ENCODE measurements at places on chromosomes 4 and X.

GRCh38 chr4:108272046-108272445, 103.3 kb upstream of the LEF1 start:
- no peak for DNase-seq

GRCh38 chr4:94571715-94572114, 120.0 kb downstream of the PDLIM5 start:
- DNase-seq = no peak

DNA sequence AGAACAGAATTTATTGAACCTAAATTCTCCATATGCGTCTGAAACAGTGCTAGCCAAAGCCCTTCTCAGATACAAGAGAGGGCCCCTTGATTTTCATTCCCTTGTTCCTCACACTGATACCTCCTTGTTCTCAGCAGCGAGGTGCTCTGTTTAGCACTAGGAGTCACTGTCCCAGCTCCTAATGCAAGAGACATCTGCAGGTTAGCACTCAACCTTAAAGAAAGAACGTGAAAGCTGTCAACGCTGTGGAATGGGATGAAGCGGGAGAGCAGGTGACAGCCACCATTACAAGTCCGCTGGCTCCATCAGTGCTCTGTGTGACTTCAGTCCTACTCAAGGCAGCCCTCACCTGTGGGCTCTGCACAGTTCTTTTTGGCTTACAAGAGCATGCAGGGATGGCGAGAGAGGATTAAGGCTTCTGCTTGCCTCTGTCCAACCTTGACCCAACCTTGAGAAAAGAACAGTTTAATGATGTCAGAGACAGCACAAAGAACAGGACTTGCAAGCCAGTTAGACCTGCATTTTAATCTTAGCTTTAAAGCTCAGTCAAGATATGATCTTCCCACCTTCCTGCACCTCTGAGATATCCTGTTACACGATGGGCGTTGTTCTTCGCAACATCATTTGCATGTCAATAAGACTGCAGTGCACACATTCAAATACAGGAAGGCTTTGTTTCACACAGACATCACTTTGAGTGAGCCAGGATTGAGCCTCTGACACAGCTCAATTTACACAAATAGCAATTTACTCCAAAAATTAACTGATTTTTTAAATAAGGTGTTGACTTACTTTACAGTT, 95.1 kb downstream of the ARSF start:
- DNase-seq = no peak

GRCh38 chr4:159273141-159273438, 170.2 kb downstream of the RAPGEF2 start:
- peak; percentile 39 for DNase-seq

DNA sequence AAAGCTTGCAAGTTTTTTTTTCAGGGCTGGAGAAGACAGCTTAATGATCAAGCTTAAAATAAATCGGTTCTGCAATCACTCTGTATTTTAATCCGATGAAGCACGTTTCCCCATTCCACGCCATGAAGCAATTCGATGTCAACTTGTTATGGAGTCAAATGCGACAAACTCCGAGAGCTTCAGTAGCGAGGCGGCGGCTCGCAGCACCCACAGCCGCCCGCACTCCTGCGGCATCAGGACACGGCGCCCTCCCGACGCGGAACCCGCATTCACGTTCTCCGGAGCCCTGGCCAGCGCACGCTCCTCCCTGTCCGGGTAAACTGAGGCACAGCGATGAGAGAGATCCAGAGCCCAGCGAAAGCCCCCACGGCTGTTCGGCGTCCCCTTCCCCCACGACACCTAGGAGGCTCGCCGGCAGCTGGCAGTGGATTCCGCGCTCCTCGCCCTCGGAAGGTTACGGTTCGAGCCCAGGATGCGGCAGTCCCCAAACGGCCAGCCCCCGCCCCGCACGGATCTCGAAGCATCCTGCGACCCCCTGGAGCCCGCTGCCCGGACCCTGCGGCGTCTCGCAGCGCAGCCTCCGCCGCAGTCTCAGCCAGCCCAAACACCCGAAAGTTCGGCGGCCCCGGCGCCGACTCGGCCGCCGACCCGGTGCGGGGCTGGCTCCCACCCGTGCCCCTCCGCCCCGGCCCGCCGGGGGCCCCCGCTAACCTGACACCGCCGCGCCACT, 507 bp downstream of the MFAP3L start:
- no peak for DNase-seq

GRCh38 chr4:96108146-96108545, 268.3 kb downstream of the PDHA2 start:
- no peak for DNase-seq

DNA sequence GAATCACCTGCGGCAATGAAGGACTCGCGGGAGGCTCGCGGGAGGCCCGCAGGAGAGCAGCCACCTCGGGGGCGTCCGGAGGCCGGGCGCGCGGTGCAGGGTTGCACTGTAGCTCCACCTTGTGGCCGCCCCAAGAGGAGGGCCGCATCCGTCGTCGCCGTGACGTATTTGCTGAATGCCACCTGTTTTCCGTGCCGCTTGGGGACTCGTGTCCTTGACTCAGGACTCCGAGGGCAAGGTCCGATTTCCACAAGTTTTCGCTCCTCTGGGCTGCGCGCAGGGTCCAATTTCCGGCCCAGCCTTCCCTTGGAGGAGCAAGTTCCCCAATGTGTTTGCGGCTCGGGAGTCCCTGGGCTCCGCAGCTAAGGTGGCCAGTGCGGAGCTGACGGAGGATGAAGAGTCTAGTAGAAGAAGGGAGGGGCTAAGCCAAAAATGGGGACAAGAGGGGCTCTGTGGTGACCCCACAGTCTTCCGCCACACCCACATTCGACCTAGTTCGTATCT, 10.7 kb upstream of the DLG3 start:
- peak; percentile 70 for DNase-seq

- DNase-seq = no peak
These were observed 76.5 kb upstream of the NRK start for GRCh38 chrX:105745863-105746262.

- DNase-seq = no peak
These were observed 46.7 kb downstream of the TMEM156 start for GRCh38 chr4:38985410-38986100.

GRCh38 chr4:109728385-109728784, 1.5 kb downstream of the PLA2G12A start:
- no peak for DNase-seq

DNA sequence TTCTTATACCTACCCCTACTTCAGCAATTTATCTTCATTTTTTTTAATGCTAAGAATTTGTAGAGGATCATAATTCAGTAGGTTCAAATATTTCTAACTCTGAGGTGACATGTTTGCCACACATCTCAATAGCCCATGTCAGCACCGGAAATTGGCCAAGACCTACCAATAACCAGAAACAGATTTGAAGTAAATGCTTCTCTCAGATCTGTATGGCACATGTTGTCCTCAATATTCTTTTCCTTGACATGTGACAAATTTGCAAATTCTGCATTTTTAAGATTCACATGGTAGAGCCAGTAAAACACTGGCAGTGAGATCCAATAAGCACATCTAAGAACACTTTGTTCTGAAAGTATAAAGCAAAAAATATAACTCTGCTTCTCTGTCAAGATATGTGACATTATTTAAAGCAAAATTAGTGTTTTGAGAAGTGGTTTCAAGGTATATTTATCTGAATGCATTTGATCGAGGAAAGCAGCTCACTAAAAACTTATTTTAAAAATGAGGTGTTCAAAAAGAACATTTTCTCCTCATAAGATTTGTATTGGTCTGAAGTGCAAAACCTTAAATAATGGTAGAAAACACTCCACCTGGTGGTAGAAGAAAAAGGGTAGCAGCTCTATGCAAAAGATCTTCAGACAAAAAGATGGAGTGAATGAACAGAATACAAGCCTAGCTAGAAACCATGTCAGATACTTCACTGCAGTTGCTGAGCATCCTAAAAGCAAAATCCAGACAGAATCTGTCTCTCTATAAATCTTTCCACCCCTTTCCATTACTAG, 513.8 kb upstream of the FAM241A start:
- peak; percentile 29 for DNase-seq

GRCh38 chrX:82998163-82998562, 509.9 kb upstream of the POU3F4 start:
- DNase-seq = no peak

DNA sequence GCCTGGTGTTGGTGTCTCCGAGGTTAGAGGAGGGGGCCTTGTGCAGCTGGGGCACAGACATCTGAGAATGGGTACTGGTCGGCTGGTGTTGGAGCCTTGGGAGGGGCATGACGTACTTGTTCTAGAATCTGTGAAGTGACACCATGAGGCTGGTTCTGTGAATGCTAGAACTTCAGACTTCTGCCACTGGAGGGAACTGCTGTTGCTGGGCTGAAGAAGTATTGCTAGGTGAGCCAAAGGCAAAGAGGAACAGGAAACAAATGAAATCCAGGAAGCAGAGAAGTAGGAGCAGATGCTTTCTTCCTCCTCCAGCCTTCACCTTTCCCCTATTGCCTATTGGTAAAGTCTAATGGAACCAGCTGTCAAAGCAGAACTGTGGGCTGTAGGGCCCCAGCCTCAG, 120.9 kb upstream of the DDIT4L start:
- DNase-seq = no peak

GRCh38 chrX:50054147-50054546, 131.8 kb downstream of the CLCN5 start:
- DNase-seq = no peak

- DNase-seq = no peak
These were observed 1282.3 kb upstream of the TENM3 start for GRCh38 chr4:180960743-180961401.

- DNase-seq = no peak
These were observed 516 bp upstream of the ZIC3 start for GRCh38 chrX:137565318-137565904.

DNA sequence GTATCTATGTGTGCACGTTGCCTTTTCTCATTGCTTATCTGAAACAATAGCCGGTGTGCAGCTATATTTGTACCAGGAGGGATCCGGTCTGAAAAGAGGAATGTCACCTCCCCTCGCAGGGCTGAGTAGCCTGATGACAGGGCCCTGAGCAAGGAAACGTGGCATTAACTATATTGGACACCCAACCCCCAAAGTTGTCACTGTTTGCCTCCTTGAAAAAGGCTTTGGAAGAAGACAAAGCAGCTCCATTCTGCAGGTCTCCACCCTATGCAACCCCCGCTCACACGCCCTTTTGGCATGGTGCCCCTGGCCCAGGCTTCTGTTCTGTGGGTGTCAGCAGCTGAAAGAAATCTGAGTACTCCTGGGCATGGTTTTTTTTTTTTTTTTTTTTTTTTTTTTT, 8.2 kb downstream of the PRRG3 start:
- DNase-seq = no peak

- DNase-seq = no peak
These were observed 91.1 kb upstream of the SLC4A4 start for GRCh38 chr4:71247706-71248105.

- DNase-seq = no peak
These were observed 148.3 kb downstream of the DCTD start for GRCh38 chr4:182768838-182769237.

- no peak for DNase-seq
These were observed 241.8 kb downstream of the FBXO8 start for GRCh38 chr4:174041555-174042105.

DNA sequence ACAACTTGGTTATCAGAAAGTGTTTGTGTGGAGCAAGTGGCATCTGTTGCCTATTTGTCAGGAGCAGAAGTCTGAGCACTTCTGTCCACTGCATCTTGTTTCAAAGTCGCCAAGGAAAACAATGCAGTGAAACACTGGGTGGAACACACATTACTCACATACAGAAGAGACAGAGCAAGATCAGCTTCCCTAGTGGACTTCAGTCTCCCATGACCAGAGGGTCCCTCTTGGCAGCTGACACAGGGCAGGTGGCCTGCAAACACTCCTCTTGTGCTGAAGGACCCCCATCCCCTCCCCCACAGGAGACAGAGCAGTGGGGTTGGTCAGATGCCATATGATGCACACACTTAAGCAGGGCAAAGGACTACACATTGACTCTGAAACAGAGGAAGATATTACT, 3.6 kb upstream of the BBS12 start:
- DNase-seq = no peak

GRCh38 chrX:101668143-101668542, 8.5 kb upstream of the ARMCX2 start:
- no peak for DNase-seq

DNA sequence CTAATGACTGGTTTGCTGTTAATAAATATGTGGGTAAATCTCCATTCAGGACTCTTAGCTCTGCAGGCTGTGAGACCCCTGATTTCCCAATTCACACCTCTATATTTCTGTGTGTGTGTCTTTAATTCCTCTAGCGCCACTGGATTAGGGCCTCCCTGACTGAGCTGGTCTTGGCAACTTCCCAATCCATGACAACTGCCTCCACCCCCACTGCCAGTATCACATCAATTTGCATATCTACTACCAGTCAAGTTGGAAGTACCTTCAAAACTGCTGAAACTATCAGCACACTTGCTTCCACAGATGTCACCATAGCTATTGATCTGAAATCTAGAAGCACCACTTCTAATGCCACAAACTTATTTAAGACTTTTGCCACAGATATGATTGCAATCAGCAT, 27.6 kb downstream of the OPRPN start:
- DNase-seq = no peak

- no peak for DNase-seq
These were observed 11.4 kb downstream of the FHIP1A start for GRCh38 chr4:151420250-151420807.

- no peak for DNase-seq
These were observed 171.9 kb downstream of the GALNTL6 start for GRCh38 chr4:171985129-171985528.

DNA sequence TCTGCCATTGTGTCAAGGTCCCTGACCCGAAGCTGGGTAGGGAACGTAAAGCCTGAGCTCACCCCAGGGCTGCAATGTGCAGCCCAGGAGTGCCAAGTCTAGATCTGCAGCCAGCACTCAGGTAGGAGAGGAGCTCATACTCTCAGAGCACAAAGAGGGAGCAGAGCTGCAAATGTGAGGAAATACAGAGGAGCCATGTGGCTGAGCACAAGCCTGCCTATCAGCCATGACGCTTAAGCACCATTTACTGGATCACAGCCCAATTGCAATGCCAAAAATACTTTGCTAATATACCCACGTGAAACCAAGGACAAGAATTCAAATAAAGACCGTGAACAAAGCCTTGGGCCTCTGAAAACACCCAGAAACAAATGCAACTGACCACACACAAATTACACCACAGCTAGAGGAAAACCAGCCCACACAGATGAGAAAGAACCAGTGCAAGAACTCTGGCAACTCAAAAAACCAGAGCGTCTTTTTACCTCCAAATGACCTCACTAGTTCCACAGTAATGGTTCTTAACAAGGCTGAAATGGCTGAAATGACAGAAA, 69.0 kb upstream of the HPF1 start:
- no peak for DNase-seq

- DNase-seq = no peak
These were observed 1894.4 kb downstream of the STIM2 start for GRCh38 chr4:28755081-28755480.

- no peak for DNase-seq
These were observed 367.8 kb upstream of the RASGEF1B start for GRCh38 chr4:81839347-81840042.

DNA sequence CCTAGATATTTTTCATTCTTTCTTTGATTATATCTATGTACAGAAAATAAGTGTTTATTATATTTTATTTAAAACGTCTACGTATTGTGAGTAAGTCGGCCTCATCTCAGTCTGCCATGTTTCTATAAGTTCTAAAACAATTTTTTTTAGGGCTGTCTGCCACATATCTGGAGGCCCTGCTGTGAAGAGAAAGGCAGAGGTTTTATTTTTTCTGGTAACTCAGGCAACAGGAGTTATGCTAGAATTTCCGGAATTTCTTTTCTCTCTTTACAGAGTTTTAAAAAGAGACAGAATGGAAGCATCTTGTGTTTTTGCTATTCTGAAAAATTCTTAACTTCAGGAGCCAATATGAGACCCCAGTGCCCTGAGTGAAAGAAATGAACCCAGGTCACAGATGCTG, 1124.0 kb upstream of the TENM3 start:
- no peak for DNase-seq
